ENCODE measurements at places on chromosomes 12 and 14. TPM values are rescaled to one million over a fixed set of nuclear protein-coding genes. Genes with fewer than 3 reads are reported as not detected.

DNA sequence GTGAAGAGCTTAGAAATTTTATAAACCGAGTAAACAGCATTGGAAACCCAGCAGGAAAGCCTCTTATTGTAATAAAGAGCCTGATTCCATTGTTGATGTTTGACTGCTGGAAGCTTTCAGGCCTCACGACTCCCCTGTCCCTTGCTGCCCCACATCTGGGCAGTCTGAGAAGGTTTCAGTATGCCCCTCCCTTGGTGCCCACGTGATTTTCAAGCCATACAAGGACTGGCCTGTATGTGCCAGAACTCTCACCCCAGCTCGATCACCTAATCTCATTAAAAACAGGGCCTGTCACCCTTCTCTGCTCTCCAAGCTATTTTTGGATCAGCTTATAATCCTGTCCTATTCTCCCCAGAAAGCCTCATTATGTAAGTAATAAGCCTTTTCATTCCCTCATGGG, 7.5 kb upstream of the PYROXD1 start:
- H3K4me1 ChIP-seq: no peaks in the 10 kb centered on the region
- no peaks in the 10 kb centered on the region for H3K27me3 ChIP-seq
- no peak overlapping the region for H3K4me3 ChIP-seq
- no peaks in the 10 kb centered on the region for H3K36me3 ChIP-seq
- no peak for DNase-seq

DNA sequence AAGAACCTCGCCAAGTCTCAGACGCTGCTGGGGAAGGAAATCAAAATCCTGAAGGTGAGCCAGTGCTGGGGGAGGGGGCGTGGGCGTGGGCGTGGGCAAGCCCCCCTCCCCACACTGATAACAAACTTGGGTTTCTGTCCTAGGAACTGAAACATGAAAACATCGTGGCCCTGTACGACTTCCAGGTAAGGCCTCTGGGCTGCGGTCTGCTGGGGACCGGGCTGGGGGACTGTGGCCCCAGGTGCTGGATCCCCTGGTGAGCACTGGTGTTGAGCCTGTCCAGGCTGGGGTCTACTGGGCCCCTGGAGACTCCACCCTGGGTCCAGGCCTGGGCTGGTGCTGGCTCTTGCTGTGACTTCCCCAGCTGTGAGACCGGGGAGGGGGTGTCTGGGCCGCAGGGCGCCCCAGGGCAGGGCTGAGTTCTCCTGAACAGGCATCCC, 1.2 kb downstream of the ULK1 start:
- peak overlapping the region; percentile 70 for H3K27ac ChIP-seq
- peak overlapping the region; percentile 96 for H3K4me3 ChIP-seq
- no peaks in the 10 kb centered on the region for H3K27me3 ChIP-seq
- H3K4me1 ChIP-seq: no peaks in the 10 kb centered on the region
- H3K36me3 ChIP-seq: no peaks in the 10 kb centered on the region
- no peak for DNase-seq

DNA sequence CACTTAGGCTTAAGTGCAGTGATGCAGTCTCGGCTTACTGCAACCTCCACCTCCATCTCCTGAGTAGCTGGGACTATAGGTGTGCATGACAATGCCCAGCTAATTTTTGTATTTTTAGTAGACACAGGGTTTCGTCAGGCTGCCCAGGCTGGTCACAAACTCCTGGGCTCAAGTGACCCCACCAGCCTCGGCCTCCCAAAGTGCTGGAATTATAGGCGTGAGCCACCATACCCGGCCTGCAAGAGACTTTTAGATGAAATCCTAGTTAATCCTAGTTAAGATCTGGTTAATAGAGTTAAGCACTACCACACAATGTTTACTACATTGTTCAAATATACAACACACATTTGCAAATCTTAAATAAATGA, 196.5 kb upstream of the AMIGO2 start:
- peaks cover 3% of the 10 kb centered on the region for H3K4me1 ChIP-seq
- no peaks in the 10 kb centered on the region for H3K36me3 ChIP-seq
- H3K4me3 ChIP-seq: no peak overlapping the region
- no peaks in the 10 kb centered on the region for H3K27me3 ChIP-seq

DNA sequence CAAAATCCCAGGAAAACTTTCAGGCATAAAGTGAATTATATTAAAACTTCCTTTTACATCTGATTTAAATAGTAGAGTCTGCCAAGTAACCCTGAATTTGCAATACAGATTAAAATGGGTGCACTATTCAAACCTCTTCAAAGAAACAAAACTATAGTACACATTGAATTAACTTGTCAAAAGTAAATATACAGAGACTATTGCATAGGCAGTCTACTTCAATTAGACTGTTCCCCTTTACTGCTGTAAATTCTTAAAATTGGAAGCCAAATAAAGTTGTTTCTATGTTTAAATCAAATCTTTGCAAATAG, 7.1 kb downstream of the KRAS start:
- no peak overlapping the region for H3K27ac ChIP-seq
- no peak for DNase-seq
- no peaks in the 10 kb centered on the region for H3K4me1 ChIP-seq
- no peak overlapping the region for H3K4me3 ChIP-seq
- no peaks in the 10 kb centered on the region for H3K36me3 ChIP-seq

CCNT1 gene
- 36.7 TPM for total RNA-seq

TMEM63C gene
- total RNA-seq: 0.06 TPM

DNA sequence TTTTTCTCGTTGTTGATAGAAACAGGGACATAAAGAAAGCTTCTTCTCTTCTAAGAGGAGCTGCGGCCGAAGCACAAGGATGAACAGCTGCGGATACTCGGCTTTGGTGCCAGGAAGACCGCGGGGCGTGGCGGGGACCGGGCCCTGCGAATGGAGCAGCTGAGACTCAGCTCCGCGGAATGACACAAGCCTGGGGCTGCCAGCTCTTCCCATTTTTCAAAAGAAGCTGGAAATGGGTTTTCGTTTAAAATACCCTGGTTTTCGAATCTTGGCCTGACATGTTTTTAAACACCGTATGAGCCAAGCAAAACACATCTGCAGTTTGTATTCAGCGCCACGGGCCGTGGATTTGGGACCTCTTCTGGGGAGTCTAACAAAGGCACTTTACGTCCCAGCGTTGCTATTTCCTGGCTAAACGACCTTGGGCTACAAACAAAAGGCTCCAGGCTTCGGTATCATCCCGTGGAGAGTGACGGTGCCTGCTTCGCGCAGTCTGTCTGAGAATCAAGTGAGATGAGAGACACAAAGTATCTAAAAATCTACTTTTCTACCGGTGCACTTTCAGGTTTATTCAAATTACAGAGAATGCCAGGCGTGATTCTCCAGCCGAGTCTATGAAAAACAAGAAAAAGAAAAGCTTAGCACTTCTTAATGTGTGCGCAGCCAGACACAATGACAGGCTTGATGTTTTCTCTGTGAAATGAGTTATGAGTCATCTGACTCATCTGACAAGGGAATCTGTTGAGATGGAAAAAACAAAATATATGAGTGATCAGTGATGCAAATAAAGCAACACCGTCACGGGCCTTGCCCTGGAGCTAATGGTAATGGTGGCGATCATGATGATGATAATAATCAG, 114.0 kb upstream of the TMEM132D start:
- H3K36me3 ChIP-seq: no peaks in the 10 kb centered on the region
- no peak overlapping the region for H3K27ac ChIP-seq
- H3K4me3 ChIP-seq: no peak overlapping the region
- no peaks in the 10 kb centered on the region for H3K27me3 ChIP-seq
- DNase-seq: no peak
- no peaks in the 10 kb centered on the region for H3K4me1 ChIP-seq

GRCh38 chr12:9782547-9783382, 22.1 kb upstream of the CD69 start:
- no peak overlapping the region for H3K4me3 ChIP-seq
- H3K27me3 ChIP-seq: no peaks in the 10 kb centered on the region
- DNase-seq: no peak
- H3K27ac ChIP-seq: no peak overlapping the region
- no peaks in the 10 kb centered on the region for H3K4me1 ChIP-seq

DNA sequence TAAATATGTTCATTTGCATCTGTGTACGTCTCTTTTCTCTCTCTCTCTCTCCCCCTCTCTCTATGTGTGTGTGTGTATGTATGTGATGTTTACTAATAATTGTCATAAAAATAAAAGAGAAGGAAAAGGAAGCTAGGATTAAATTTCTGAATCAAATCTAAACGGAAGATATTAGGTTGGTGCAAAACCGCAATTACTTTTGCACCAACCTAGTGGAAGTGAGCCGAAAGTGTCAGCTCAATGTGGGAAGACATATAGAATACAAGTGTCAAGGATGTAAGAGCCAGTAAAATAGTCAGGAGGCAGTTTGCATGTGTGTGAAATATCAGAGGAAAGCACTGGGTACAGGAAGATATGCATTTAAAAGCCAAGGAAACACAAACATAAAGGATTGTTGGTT, 18.5 kb upstream of the OR4K17 start:
- H3K27ac ChIP-seq: no peak overlapping the region
- no peak for DNase-seq
- H3K4me3 ChIP-seq: no peak overlapping the region

DNA sequence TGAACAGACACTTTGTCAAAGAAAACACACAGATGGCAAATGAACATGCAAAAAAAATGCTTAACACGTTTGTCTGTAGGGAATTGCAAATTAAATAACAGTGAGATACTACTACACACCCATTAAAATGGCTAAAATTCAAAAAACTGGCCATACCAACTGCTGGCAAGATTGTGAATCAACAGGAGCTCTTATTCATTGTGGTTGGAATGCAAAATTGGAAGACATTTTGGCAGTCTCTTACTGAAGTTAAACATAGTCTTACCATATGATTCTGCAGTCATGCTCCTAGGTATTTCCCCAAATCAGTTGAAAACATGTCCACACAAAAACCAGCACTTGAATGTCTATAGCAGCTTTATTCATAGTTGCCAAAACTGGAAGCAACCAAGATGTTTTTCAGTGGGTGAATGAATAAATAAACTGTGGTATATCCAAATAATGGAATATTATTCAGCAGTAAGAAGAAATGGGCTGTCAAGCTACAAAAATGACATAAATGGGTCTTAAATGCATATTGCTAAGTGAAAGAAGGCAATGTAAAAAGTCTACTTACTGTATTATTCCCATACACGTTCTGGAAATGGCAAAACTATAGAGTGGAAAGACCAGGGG, 91.4 kb downstream of the PLEKHA5 start:
- DNase-seq: no peak
- H3K36me3 ChIP-seq: no peaks in the 10 kb centered on the region
- peaks cover 6% of the 10 kb centered on the region for H3K4me1 ChIP-seq
- no peaks in the 10 kb centered on the region for H3K27me3 ChIP-seq
- no peak overlapping the region for H3K27ac ChIP-seq

DNA sequence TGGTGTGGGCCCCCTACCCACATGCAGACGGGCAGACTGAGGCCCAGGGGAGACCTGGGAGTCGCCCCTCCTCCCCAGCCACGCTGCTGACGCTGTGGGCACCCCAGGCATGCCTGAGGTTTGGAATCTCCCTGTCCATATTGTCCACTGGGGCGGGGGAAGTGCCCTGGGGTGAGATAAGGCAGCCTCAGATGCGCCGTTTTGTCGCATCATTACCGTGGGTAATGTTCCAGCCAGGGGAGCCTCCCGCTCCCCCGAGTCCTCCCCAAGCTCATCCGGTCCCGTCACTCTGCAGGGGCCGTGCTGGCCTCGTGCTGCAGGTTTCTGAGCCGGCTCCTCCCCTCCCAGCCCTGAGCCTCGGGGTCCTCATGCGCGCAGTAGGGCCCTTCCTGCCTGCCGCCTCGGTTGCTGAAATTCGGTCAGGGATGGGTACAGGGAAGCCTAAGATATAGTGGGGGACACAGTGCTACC, 11.4 kb downstream of the INF2 start:
- no peak for DNase-seq
- no peaks in the 10 kb centered on the region for H3K4me1 ChIP-seq
- H3K27ac ChIP-seq: no peak overlapping the region
- H3K36me3 ChIP-seq: no peaks in the 10 kb centered on the region

PSMD9 gene
- total RNA-seq: 42.3 TPM

DNA sequence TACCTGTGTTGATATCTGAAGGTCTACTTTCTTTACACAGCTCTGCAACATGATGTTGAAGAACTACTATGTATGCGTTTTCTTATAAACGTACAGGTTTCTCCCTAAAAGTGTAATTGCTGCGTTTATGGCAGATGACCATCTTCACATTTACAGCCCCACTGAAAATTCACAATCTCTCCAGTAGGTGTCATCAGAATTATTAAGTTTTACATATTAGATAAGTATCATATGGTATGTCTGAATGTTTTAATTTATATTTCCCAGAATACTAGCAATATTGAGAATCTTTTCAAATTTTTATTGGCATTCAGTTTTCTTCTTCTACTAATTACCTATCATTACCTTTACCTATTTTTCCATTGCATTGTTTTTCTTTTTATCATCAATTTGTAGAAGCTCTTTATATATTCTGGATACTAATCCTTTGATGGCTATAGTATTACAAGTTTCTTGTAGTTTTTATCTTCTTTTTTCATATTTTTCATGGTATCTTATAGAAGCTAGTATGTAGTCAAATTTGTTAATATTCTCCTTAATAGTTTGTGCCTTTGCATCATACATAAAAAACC, 123.5 kb downstream of the CAPZA3 start:
- H3K36me3 ChIP-seq: no peaks in the 10 kb centered on the region
- H3K4me3 ChIP-seq: no peak overlapping the region
- H3K27me3 ChIP-seq: no peaks in the 10 kb centered on the region
- H3K4me1 ChIP-seq: no peaks in the 10 kb centered on the region

- no peaks in the 10 kb centered on the region for H3K27me3 ChIP-seq
- DNase-seq: no peak
- H3K4me3 ChIP-seq: no peak overlapping the region
- no peak overlapping the region for H3K27ac ChIP-seq
- no peaks in the 10 kb centered on the region for H3K4me1 ChIP-seq
Observed at GRCh38 chr14:101188571-101188915, 285.0 kb upstream of the RTL1 start.

TAS2R9 gene
- not detected for total RNA-seq

BCL11B gene
- 0.58 TPM for total RNA-seq

- no peaks in the 10 kb centered on the region for H3K36me3 ChIP-seq
- no peak for DNase-seq
- H3K4me3 ChIP-seq: no peak overlapping the region
- H3K27ac ChIP-seq: no peak overlapping the region
- H3K27me3 ChIP-seq: no peaks in the 10 kb centered on the region
Observed at GRCh38 chr12:93292731-93293566, 84.8 kb upstream of the NUDT4 start.

DNA sequence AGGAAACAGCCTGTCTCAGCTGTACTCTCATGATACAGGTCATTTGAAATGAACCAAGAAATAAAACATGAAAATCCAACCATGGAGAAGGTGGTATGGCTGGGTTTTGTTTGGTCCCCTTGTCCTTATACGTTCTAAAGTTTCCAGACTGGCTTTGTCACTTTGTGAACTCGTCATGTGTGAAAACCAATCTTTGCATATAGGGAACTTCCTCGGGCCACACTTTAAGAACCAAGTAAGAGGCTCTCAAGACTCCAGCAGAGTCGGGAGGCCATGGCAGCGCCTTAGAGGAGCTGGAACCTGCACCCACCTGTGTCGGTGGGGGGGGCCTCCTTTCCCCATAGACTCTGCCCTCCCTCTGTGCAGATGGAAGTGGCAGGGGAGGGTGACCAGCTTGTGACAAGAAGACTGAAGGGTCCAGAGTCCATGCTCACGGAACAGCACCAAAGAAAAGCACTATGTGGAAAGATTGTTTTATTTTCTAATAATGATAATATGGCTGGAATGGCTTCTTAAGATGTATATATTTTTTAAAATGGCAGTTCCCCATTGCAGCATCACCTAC, 125.3 kb downstream of the ESRRB start:
- no peak overlapping the region for H3K27ac ChIP-seq
- H3K4me1 ChIP-seq: no peaks in the 10 kb centered on the region
- H3K27me3 ChIP-seq: no peaks in the 10 kb centered on the region
- H3K4me3 ChIP-seq: no peak overlapping the region
